ENCODE measurements at places on chromosomes 5 and 9. TPM values are rescaled to one million over a fixed set of nuclear protein-coding genes. Genes with fewer than 3 reads are reported as not detected.

Gene STPG3
- total RNA-seq: not detected

Gene NIM1K
- 0.26 TPM for total RNA-seq

Gene PCDHA12
- 2.8 TPM for total RNA-seq

Gene FBXL17
- 8.7 TPM for total RNA-seq

Gene ECSCR
- not detected for total RNA-seq

Gene CYSRT1
- total RNA-seq: 4.7 TPM

Gene ITGA2
- total RNA-seq: 13.9 TPM

Gene CDO1
- total RNA-seq: not detected

Gene ENC1
- total RNA-seq: 3.4 TPM

Gene NPR2
- 5.6 TPM for total RNA-seq

Gene FOXD4
- 0.34 TPM for total RNA-seq

Gene RNF208
- total RNA-seq: 1.8 TPM

Gene ARID3C
- total RNA-seq: 0.20 TPM

Gene ELOVL7
- 13.5 TPM for total RNA-seq

Gene CDKN2B-AS1
- total RNA-seq: not detected

Gene IL9
- total RNA-seq: not detected

Gene IL17B
- not detected for total RNA-seq

Gene ARL15
- total RNA-seq: 5.4 TPM

Gene PAEP
- total RNA-seq: 0.32 TPM

Gene SLC45A2
- total RNA-seq: not detected

Gene COL5A1
- 37.0 TPM for total RNA-seq

Gene LYSMD3
- total RNA-seq: 9.8 TPM

Gene ARHGEF39
- total RNA-seq: 14.9 TPM

Gene GPR21
- not detected for total RNA-seq

Gene TIGD6
- 5.8 TPM for total RNA-seq

Gene GDF9
- total RNA-seq: 0.25 TPM

Gene SLC46A2
- total RNA-seq: not detected

Gene WNK2
- total RNA-seq: 7.5 TPM

Gene CA9
- 8.9 TPM for total RNA-seq

Gene SH3GL2
- total RNA-seq: 0.05 TPM

Gene KIAA1958
- 1.5 TPM for total RNA-seq

Gene SHISAL2B
- total RNA-seq: not detected

Gene CDC23
- 28.3 TPM for total RNA-seq

Gene MYMK
- total RNA-seq: not detected

Gene SOX30
- not detected for total RNA-seq

Gene KCNMB1
- not detected for total RNA-seq

Gene TNFSF15
- 0.07 TPM for total RNA-seq

Gene OR1Q1
- 0.16 TPM for total RNA-seq

Gene CCDC152
- not detected for total RNA-seq

Gene JAKMIP2
- total RNA-seq: not detected

Gene FGF10
- total RNA-seq: not detected

Gene ROR2
- 0.90 TPM for total RNA-seq

Gene PDCD1LG2
- total RNA-seq: 0.25 TPM

Gene HTR1A
- not detected for total RNA-seq

Gene SLC36A2
- not detected for total RNA-seq

Gene RARS1
- total RNA-seq: 99.5 TPM

Gene GDNF
- total RNA-seq: 0.05 TPM

Gene GABBR2
- 0.28 TPM for total RNA-seq

Gene PRR16
- total RNA-seq: not detected

Gene C9orf50
- total RNA-seq: not detected

Gene FABP6
- total RNA-seq: 1.1 TPM

Gene ENTREP1
- 0.86 TPM for total RNA-seq

Gene SLC26A2
- 74.0 TPM for total RNA-seq

Gene MCC
- total RNA-seq: 0.26 TPM
